Choroid plexus epithelial cell (primary cell): ENCODE measurements at places on chromosomes 5 and 9.

- DNase-seq: no peak
These were observed 824.3 kb downstream of the SEMA5A start for GRCh38 chr5:8721536-8721935.

GRCh38 chr5:20572614-20573013 is 584.6 kb upstream of the CDH18 start:
- peak; percentile 88 for DNase-seq

DNA sequence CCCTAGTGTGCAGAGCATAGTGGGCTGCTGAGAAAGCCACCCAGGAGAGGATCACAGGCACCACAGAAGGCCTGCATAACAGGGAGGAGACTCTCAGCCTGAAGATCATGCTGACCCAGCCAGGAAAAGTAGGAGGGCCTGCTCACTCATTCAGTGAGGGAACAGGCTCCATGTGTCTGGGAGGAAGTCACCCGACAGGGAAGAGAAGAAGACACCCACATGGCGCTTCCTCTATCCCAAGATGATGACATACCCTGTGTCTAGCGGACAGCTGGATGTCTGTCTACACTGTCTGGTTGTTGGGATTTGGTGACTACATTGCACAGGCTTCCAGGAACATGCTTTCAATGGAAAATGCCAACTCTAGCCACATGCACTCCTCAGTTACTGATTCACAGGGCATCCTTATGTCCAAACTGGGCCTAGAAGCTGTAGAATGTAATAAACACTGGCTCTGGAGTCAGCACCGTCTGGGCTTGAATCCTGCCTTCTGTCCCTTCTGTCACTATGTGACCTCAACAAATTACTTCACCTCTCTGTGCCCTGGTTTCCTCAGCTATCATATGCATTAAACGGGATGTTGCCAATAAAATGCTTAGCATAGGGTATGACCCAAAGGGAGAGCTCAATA is 47.6 kb downstream of the KLHL3 start:
- DNase-seq: no peak

DNA sequence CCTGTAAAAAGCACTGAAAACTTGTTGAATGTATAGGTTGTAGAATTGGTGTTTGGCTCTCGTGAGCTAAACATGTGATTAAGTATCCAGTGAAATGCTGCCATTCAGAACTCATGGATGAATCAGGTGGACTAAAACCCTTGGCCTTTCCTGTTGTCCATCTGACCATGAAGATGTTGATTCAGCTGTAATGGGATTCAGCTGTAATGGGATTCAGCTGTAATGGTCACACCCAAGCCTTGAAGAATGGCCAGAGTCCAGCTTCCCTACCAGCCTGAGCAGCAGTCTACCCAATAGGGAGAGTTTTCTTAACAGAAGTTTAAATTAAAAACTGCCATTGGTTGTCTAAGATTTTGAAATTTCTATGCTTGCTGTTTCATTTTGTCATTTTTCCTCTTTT is 18.1 kb downstream of the MAMDC2 start:
- DNase-seq: no peak

- DNase-seq: no peak
These were observed 15.6 kb upstream of the PTBP3 start for GRCh38 chr9:112349008-112349333.

GRCh38 chr5:74127381-74128320 is 501.7 kb downstream of the ARHGEF28 start:
- peak; percentile 56 for DNase-seq

DNA sequence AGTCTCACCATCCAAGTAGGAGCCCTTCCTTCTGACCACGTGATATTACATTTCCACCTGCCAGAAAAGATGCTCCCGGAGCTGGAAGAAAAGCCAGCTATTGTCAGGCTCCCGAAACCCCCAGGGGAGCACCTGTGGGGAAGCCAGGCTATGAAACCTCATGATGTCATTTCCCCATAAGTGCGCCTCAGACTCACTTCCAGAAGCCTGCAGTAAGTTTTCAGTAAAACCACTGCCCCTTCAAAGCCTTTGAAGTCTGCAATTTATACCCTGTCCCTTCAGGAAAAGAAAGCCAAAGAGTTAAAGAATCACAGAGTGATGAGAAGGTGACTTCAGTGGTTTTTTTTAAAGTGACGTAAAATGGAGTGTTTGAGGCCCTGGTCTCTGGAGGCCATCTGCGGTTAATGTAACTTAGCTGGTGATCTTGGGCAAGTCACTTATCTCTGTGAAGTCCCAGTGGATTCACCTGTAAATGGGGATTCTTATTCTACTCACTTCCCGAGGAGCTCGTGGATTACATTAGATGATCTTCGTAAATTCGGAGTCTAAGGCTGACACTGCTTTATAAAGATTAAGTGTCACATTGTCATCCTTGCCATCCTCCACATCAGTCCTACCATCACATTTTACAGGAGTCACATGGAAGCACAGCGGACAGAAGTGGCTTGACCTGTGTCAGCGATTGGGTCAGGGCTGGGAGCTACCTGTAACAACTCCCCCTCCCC is 2.6 kb upstream of the SEMA6A start:
- no peak for DNase-seq

DNA sequence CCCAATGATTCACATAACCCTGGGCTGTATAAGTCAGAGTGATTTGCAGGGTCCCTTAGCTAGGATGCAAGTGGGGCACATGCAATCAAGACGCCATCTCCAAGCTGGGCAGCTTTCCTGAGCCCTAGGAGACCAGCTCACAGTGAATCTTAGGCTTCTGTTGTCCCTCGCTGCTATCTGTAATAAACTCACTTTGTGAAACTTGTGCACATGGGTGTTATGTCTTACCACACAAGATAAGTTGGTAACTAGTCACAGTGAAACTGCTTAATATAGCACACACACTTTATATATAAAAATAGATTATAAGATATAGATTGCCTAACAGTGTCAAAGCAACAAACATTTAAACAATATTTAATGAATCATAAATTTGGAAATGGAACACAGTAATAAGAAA is 658.5 kb downstream of the SLCO4C1 start:
- no peak for DNase-seq

DNA sequence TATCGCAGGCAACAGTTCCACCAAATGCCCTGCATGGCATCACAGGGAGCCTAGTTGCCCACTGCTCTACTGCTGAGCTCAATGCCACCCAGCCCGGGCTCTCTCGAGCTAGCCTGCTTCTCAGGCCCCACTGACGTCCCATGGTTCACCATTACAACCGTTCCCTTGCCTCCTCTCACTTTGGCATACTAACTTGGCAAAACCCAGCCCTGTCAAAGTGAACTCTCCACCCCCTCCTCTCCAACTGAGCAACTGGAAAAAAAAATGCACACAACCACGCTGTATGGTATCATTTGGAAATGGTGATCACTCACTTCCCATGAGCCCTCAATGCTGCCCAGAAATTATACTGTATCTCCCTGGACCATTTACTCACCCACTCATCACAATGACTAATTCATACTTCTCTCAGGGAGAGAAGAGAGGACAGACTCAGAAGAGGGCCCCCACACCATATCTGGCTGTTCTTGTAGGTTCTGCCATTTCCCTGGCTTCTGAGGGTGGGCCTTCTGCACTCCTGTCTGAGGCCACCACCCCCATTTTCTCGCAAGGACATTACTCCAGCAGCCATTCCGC is 51.4 kb upstream of the RARS1 start:
- peak; percentile 5 for DNase-seq

GRCh38 chr9:86508208-86508903 is 154.1 kb upstream of the TUT7 start:
- DNase-seq: no peak

DNA sequence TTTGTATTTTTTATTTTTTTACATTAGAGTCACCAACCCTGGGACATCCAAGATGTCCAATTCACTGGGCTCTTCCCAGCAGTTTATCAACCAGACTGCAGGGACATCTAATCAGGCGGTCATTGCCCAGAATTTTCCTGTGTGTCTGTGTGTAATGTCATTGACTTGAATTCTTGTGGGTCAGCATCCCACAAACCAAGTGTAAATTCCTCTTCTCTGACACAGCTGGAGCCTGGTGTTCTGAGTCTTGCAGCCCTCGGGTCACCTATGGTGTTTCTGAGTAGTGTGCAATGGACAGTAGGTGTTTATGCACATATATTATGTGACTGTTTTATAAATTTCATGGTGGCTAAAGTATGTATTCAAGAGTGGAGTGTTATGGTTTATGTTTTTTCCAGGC is 815.7 kb downstream of the SEMA5A start:
- DNase-seq: peak; percentile 83

GRCh38 chr5:129204525-129204924 is 110.0 kb downstream of the ISOC1 start:
- no peak for DNase-seq

GRCh38 chr5:136042665-136043121 is 13.9 kb downstream of the TGFBI start:
- DNase-seq: peak; percentile 50

DNA sequence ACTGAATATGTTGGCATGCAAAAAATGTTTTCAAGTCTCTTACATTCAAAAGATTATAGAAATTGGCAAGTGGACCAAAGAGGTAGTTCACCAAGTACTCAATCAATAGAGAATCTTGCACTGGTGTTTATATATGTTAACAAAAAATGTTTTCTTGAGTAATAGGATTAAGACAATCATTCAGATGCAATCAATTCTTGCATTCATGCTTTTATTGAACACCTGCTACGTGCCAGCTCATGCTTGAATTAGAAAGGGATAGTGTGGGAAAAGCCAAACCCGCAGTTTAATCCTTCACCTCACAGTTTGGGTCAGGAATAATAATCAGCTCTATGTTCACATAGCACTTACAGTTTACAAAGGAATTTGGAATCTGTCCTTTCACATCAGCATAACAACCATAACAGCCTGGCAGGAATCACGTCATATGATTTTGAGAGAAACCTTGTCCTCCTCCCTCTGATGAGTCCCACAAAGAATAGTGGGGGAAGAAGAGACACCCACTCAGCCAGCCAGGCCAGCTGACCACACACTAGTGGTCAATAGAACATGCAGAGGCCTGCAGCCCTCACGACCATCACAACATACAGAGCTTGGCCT is 36.8 kb upstream of the FRRS1L start:
- no peak for DNase-seq

DNA sequence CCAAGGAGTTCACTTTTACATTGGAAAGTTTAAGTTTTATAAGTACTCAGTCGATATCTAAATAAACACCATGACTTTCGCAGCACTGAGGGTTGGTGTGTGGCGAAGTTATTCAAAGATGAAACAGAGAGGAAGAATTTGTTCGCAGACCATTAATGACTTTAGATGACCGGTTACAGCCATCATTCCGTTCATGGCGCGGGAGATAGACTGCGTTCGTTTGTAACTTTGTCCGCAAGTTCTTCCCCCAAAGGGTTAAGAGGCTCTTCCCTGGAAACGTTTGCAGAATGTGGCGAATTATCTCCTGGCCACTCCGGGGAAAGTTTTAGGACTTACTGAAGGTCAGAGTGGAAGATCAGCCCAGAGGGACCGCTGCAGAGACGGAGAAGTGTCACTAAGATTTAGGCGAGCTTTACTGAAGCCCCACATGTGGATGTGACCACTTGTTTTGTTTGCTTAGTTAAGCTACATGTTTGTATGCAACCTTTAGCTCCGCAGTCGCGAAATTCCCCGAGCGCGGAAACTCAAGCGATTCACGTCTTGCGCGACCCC is 2.2 kb upstream of the FOXD1 start:
- peak; percentile 49 for DNase-seq

DNA sequence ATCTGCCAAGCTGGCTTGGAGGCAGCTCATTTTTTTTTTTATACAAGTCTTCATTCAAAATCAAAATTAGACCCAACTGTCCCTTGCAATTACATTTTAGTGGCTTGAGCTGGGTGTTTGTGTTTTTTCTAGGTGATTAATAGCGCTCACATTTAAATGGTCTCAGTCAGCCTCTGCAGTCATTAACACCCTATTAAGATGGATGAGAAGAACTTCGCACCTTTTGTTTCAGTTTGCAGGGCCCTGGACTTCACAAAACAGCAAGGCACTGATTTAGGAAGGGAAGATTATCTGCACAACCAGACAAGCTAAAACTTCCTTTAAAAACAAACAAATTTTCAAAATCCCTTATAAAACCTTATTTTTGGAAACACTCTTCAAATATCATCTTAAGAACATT is 374.8 kb downstream of the EFNA5 start:
- no peak for DNase-seq

- DNase-seq: peak; percentile 16
These were observed 320.7 kb downstream of the ASTN2 start for GRCh38 chr9:117093891-117094844.

DNA sequence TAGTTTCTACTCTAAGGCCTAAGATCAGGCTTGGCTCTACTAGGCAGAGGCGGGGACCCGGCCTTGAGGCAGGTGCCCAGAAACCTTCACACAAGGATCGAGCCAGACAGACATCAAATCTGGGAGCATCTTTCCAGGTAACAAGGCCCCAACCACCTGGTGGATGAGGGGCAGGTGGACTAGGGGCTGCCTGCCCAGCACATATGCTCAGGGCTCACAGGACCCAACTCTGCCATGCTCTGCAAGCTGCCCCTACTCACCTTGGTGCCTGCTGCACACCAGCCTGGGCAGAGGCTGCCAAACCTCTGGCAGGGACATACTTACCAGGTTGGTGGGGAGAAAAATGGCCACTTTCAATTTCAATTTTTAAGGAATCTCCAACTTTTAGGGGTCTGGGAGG is 2.2 kb upstream of the ZNF618 start:
- DNase-seq: no peak

- DNase-seq: no peak
These were observed 17.3 kb downstream of the CSF1R start for GRCh38 chr5:150068961-150069645.

DNA sequence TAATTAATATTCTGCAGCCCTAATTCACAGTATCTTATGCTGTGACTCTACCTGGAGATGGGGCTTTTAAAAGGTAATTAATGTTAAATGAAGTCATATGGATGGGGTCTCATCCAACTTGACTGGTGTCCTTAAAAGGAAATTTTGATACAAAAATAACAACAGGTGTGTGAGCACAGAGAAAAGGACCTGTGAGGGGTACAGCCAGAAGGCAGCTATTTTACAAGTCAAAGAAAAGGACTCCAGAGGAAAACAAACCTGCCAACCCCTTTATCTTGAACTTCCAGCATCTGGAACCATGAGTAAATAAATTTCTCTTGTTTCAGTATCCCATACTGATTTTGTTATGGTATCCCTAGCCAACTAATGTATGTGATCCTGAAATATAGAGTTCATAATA is 250.3 kb downstream of the TMEM232 start:
- no peak for DNase-seq

DNA sequence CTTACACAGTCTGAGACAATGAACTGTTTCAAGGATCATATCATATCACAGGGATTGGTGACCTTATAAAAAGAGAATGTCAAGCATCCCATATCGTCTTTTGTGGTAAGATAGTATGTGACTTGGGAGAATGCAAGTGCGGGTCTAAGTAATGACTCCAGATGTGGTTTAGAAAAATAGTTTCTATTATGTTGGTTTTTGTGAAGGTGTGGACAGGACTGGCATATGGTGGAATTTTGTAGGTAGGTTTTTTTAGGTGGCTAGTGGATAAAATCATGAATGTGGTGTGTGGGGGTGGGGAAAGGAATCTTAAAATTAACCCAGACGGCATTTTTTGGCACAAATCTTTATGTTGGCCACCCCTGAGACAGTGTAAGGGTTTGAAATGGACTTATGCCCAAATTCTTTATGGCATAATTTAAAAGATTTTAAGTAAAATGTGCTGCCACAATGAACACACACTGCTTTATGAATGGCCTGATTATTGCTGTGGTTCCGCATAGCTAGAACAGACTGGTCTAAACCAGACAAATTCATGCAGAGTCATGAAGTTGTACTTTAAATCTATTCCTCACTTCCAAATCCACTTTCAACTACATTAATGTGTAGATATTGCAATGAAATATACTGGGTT is 204.8 kb upstream of the HAPLN1 start:
- DNase-seq: peak; percentile 88

GRCh38 chr5:133222979-133223378 is 171.2 kb downstream of the HSPA4 start:
- no peak for DNase-seq
